ENCODE measurements at places on chromosomes 5 and 9.

GRCh38 chr9:33924978-33925797 is 108.2 kb downstream of the UBE2R2 start:
- peak; percentile 46 for DNase-seq
- no peak overlapping the region for H3K4me3 ChIP-seq
- no peaks in the 10 kb centered on the region for H3K4me1 ChIP-seq
- peak overlapping the region; percentile 37 for H3K27ac ChIP-seq

- DNase-seq = no peak
- H3K27ac ChIP-seq = no peak overlapping the region
- H3K4me1 ChIP-seq = no peaks in the 10 kb centered on the region
Measured at GRCh38 chr9:27276193-27277030, 20.5 kb downstream of the EQTN start.

GRCh38 chr5:1833264-1834021 is 32.2 kb downstream of the NDUFS6 start:
- no peak overlapping the region for H3K27ac ChIP-seq
- peaks cover 37% of the 10 kb centered on the region for H3K27me3 ChIP-seq
- no peaks in the 10 kb centered on the region for H3K4me1 ChIP-seq
- H3K36me3 ChIP-seq = no peaks in the 10 kb centered on the region
- no peak for DNase-seq

DNA sequence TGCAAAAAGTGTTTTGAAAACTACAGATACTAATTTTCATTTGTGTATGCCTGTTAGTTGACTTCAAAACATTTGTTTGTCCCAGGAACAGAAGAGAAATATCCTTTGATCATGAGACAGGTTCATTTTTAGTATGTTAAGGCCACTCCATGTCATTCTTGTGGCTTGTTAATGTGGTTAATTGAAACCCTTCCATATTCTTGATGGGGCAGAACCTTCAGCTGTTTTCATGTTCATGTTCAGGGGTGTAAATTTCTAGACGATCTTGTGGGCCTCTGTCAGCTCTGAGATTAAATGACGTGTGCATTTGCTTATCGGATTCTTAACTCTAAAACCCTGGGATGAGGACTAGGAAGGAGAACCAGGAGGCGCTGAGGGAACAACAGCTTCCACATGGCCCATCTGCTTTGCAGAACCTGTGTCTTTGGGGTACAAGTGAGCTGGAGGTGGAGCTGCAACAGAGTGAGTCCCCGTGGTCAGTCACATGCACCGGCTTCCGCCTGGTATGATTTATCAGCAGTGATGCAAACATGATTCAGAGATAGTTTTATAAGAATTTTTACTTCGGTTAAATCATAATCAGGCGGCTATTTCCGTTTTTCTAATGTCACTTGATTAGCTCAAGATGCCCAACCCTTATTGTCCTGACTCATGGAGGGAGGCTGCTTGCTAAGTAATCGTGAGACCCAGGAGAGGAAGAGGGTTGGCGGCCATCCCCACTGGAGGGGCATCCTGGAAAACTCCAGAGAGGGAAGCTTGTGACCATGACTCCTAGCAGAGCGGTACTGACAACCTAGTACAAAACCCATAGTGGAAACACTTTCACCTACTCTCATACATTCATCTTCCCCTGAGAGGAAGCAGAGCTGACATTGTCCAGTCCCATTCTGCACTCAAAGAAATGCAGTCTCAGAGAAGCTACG is 138.4 kb downstream of the C9orf152 start:
- H3K27ac ChIP-seq = no peak overlapping the region
- no peak for DNase-seq
- H3K27me3 ChIP-seq = no peaks in the 10 kb centered on the region
- H3K36me3 ChIP-seq = peaks cover 39% of the 10 kb centered on the region
- H3K4me3 ChIP-seq = no peak overlapping the region
- H3K4me1 ChIP-seq = peaks cover 44% of the 10 kb centered on the region

DNA sequence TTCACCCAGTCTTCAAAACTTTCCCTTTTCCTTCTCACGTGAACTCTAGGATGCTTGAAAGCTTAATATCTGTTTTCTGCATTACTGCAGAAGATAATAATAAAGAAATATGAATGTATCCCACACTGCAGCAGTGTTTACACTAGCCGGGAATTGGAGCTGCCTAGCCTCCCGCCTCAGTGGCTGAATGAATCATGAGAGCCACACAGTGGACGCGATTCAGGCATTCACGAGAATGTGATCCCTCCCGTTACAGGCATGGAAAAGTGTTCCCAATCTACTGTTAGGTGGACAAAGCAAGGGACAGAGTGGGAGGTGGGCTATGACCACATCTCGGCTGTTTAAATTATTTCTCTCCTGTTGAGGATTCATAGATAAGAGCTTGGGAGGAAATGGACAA is 69.4 kb upstream of the CTSL start:
- no peaks in the 10 kb centered on the region for H3K27me3 ChIP-seq
- H3K4me3 ChIP-seq = no peak overlapping the region
- no peak for DNase-seq
- H3K4me1 ChIP-seq = no peaks in the 10 kb centered on the region
- no peaks in the 10 kb centered on the region for H3K36me3 ChIP-seq
- no peak overlapping the region for H3K27ac ChIP-seq

DNA sequence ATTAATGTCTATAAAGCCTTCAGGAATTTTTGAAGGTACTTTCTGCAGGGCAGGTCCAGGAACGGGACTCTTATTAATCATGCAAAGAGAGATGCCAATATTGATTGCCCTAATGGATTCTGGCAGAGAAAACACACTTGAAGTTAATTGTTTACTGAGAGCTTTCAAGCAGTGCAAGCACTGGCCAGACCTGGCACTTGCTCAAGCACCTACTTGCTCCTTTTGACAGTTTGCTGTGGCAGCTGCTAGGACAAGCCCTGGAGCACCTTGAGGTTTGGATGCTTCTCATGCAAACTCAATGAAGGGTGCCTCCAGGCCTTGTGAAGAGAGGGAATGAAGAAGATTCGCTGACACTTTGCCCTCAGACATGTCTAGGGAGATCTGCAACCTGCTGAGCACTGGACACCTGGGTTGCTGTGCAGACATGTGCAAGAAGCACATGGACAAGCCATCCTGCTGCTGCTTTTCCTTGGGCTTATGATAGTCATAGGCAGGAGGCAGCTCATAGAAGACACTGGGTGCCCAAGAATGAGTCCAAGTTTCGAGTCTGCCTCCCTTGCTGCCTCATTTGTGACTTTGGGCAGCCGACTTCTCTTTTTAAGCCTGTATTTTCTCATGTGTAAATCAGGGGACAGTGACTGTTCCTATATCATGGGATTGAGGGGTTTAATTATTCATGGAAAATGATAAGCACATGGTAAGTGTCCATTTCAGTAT is 88.8 kb upstream of the EQTN start:
- H3K4me1 ChIP-seq = peaks cover 9% of the 10 kb centered on the region
- no peaks in the 10 kb centered on the region for H3K36me3 ChIP-seq
- peaks cover 22% of the 10 kb centered on the region for H3K27me3 ChIP-seq
- H3K27ac ChIP-seq = no peak overlapping the region
- no peak overlapping the region for H3K4me3 ChIP-seq

DNA sequence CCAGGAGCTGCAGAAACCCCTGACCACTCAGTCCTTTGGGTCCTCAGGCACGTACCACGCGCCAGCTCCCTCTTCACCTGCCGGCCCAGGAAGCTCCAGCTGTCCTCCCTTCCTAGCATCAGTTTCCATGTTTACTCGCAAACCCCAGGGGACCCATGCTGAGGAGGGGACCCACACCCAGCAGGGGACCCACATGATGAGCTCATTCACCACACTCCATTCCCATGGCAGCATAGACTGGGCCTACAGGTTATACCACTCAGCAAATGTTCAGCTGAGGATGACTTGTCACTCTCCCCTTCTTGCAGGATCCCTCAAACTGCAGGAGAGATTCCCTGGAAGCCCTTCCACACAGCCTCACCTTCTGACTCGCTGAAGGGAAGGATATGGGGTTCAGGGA is 73.5 kb upstream of the GALNT10 start:
- H3K36me3 ChIP-seq = no peaks in the 10 kb centered on the region
- H3K27ac ChIP-seq = no peak overlapping the region
- no peak for DNase-seq
- no peak overlapping the region for H3K4me3 ChIP-seq
- peaks cover 26% of the 10 kb centered on the region for H3K27me3 ChIP-seq

GRCh38 chr5:81948349-81948748 is 23.5 kb upstream of the ATG10 start:
- DNase-seq = no peak
- H3K4me1 ChIP-seq = no peaks in the 10 kb centered on the region
- no peaks in the 10 kb centered on the region for H3K27me3 ChIP-seq
- no peak overlapping the region for H3K4me3 ChIP-seq
- no peaks in the 10 kb centered on the region for H3K36me3 ChIP-seq

DNA sequence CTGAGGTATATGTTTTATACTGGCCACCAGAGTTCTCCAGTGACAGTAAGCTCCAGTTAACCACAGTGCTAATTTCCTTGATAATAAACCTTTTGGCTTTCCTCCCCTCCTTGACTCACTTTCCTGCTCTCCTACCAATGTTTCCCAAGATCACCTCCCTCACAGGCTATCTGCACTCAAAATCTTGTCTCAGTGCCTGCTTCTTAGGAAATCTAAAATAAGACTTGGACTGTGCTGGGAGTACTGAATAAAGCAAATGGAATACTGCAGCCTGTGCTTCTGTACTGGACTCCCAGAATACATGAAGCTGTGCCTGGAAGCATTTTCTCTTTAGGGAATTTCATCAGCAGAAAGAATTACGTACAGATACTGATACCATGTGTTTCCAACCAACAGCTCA is 1.7 kb upstream of the DCP2 start:
- H3K27ac ChIP-seq = no peak overlapping the region
- H3K4me1 ChIP-seq = peaks cover 37% of the 10 kb centered on the region
- H3K27me3 ChIP-seq = peaks cover 4% of the 10 kb centered on the region
- DNase-seq = no peak
- H3K4me3 ChIP-seq = no peak overlapping the region

GRCh38 chr5:96146675-96147074 is 185.0 kb upstream of the ELL2 start:
- no peak overlapping the region for H3K4me3 ChIP-seq
- no peaks in the 10 kb centered on the region for H3K36me3 ChIP-seq
- no peak for DNase-seq
- H3K4me1 ChIP-seq = no peaks in the 10 kb centered on the region
- peaks cover 6% of the 10 kb centered on the region for H3K27me3 ChIP-seq
- H3K27ac ChIP-seq = no peak overlapping the region

- H3K27ac ChIP-seq = no peak overlapping the region
- H3K27me3 ChIP-seq = peaks cover 9% of the 10 kb centered on the region
- H3K4me1 ChIP-seq = no peaks in the 10 kb centered on the region
- DNase-seq = no peak
Measured at GRCh38 chr5:171651102-171651501, 134.5 kb upstream of the SMIM23 start.

DNA sequence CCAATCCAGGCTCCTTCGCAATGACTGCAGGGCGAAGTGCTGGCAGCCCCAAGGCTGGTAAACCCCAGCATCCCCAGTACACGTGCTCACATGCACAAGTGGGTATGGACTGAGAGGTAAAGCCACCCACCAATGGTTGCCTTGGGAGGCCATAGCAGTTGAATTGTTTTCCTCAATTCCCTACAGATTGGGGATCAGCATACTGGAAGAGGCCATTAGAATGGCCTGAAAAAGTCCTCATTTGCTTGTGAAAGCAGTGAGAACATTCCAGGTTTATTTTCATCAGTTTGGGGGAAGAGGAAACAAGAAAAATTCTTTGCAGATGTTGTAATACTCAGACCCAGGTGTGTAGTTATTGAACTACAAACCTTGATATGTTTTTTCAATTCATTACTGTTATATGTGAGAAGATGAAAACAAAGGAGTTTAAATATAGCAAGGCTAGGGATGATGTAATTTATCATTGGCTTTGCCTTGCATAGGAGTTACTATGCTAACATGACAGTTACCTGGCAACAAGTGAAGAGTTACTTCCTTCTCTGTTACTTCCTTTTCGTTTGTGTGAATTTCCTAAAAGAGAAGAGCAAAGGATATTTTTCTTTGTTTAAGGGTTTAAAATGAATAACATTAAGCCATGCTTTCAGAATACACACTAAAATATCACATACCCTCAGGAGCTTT is 36.4 kb downstream of the MTMR12 start:
- no peak overlapping the region for H3K4me3 ChIP-seq
- H3K4me1 ChIP-seq = peaks cover 37% of the 10 kb centered on the region
- H3K27ac ChIP-seq = peak overlapping the region; percentile 80
- peaks cover 35% of the 10 kb centered on the region for H3K36me3 ChIP-seq
- H3K27me3 ChIP-seq = no peaks in the 10 kb centered on the region
- no peak for DNase-seq

GRCh38 chr9:137492464-137493363 is 33.6 kb upstream of the NSMF start:
- H3K4me3 ChIP-seq = no peak overlapping the region
- H3K27me3 ChIP-seq = no peaks in the 10 kb centered on the region
- no peak overlapping the region for H3K27ac ChIP-seq
- peaks cover 11% of the 10 kb centered on the region for H3K4me1 ChIP-seq
- no peaks in the 10 kb centered on the region for H3K36me3 ChIP-seq

DNA sequence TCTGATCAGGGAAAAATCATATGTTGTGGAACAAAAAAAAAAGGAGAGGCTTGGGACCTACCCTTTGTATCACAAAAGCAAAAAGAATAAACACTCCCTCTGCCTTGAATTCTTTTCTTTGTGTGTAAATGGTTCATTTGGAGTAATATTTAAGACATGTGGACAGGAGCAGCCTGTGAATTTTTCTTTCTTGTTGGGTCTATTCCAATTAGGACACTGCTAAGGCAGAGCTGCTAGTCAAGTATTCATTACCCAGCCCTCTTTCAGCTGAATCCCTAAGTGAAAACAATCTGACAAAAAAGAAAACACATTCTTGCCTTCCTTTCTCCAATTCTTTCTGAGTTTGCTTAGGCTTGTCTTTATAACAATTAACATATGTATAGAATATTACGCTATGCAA is 330.0 kb downstream of the EBF1 start:
- H3K27me3 ChIP-seq = no peaks in the 10 kb centered on the region
- DNase-seq = no peak
- no peak overlapping the region for H3K27ac ChIP-seq
- no peak overlapping the region for H3K4me3 ChIP-seq
- H3K36me3 ChIP-seq = no peaks in the 10 kb centered on the region

DNA sequence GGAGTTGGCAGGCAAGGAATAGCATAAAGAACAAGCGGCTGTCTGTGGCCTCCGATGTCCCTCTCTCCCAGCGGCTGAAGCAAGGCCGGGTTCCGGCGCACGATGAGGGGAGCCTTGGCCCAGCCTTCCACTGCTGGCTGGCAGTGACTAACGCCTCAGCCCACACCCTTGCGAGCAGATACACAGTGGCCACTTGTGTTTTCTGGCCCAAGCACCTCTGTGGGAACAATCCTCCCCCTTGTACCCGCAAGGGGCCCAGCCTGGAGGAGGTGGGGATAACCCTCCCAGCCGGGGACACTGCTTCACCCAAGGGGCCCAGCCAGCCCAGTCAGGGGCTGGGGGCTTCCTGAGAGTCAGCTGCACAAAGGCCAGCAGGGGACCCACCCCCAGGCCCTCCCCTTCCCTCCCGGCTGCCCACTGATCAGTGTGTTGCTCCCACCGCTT is 23.2 kb downstream of the STK10 start:
- H3K27me3 ChIP-seq = no peaks in the 10 kb centered on the region
- peaks cover 38% of the 10 kb centered on the region for H3K36me3 ChIP-seq
- DNase-seq = no peak
- no peak overlapping the region for H3K27ac ChIP-seq
